ENCODE measurements at places on chromosomes 3 and 15.

- DNase-seq = no peak
These were observed 170.4 kb downstream of the SMAD6 start for GRCh38 chr15:66872405-66872804.

DNA sequence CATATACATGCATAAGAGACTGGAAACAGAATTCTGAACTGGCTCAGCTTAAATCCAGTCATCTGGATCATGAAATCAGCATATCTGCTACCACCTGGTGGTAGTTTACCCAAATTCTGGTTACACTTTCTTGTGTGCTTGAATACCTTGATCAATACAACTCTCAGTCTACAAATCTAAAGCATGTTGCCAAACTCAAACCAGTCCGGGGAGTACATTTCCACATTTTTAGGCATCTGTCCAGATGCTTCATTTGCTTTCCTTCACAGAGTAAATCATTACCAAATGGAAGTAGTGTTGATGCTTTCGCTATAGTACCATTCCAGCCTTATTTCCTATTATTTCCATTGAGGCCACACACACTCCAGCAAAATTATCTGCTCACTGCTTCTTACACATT is 126.4 kb downstream of the P2RY1 start:
- DNase-seq = no peak

DNA sequence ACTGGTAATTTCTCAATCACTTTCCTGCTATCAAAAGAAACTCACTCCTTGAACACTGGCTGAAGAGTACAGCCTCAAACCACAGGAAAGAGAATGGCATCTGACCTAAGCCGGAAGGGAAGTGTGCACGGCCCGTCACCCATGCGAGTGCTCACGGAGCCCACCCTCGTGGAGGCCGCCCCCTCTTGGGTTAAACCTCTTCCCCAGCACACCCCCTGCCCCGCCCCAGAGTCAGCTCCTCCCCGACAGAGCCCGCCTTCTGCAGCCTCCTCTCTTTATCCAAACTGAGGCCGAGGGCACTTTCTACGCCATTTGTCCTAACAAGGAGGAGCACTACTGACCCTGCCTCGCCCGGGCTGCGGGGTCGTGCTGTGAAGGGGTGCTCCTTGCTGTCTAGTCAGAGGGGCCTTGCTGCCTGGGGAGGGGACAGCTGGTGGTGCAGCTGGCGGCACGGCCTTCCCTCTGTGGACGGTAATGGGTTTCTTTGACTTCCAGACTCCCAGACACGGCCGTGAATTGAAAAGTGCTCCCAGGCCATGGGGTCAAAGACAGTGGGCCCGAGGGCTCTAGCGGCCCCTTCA is 137.7 kb downstream of the NSMCE3 start:
- no peak for DNase-seq

- DNase-seq = no peak
These were observed 286.4 kb upstream of the LYSMD4 start for GRCh38 chr15:100019601-100020000.

GRCh38 chr3:189282741-189283140 is 111.0 kb downstream of the TPRG1 start:
- DNase-seq = no peak

- DNase-seq = no peak
These were observed 36.4 kb upstream of the ESYT3 start for GRCh38 chr3:138397983-138398382.

- no peak for DNase-seq
These were observed 122.0 kb downstream of the MECOM start for GRCh38 chr3:169541528-169541927.

GRCh38 chr15:37220949-37221670 is 120.8 kb upstream of the MEIS2 start:
- DNase-seq = no peak

- DNase-seq = no peak
These were observed 495.5 kb upstream of the CFAP20DC start for GRCh38 chr3:59545374-59545773.

DNA sequence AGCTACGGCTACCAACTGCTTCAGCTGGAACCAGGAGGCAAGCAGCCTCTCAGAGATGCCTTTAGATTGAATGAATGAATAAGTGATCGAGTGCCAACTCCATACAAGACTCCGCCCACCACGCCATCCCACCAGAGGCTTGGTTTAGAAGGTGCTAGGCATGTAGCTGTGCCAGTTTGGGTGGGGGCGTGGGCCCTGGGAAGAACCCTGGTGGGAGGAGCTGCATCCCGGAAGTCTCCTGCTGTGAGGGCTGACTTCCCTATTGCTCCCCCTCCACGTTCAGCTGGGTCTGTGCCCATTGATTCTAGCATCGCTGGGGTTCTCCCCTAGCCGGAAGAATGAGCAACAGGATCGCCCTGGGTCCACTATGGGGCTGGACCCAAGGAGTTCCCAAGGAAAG is 20.9 kb downstream of the LINGO1 start:
- no peak for DNase-seq

GRCh38 chr15:45612790-45613415 is 21.9 kb upstream of the SQOR start:
- no peak for DNase-seq

DNA sequence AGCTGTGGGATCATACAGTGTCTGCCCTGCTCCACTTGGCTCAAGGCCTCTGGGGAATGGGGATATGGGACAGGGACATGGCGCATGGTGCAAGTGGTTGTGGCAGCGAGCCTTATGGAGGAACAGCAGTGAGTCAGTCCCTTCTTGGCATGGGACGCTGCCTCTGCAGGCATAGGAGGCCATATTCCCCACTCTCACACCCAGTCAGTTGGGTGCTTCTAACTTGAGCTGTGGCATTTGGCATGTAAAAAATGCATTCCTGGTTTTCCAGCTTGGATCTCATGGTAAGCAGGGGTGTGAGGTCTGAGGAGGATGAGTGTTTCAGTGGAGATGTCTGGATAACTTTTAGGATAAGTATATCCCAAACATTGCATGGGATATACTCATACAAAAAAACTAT is 31.6 kb upstream of the UBE2Q2 start:
- no peak for DNase-seq

DNA sequence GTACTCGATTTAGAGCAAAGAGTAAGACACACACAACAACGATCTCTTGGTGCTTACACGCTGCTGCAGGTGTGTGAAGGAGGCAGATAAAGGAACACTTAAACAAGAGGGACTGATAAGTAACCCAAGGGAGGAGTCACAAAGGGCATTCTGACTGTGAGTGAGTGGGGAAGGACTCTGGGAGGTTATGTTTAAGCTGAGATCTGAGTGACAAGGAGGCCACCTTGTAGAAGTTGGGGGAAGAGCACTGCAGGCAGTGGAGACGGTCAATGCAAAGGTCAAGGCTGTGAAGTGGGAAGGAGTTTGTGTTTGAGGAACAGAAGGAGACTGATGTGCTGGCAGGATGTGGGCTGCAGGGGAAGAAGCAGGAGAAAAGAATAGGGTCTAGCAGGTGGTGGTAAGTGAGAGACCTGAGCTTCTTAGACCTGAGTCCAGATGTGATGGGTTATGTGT is 63.1 kb downstream of the LPP start:
- no peak for DNase-seq

- DNase-seq = no peak
These were observed 12.0 kb downstream of the TEX55 start for GRCh38 chr3:119157971-119158370.

DNA sequence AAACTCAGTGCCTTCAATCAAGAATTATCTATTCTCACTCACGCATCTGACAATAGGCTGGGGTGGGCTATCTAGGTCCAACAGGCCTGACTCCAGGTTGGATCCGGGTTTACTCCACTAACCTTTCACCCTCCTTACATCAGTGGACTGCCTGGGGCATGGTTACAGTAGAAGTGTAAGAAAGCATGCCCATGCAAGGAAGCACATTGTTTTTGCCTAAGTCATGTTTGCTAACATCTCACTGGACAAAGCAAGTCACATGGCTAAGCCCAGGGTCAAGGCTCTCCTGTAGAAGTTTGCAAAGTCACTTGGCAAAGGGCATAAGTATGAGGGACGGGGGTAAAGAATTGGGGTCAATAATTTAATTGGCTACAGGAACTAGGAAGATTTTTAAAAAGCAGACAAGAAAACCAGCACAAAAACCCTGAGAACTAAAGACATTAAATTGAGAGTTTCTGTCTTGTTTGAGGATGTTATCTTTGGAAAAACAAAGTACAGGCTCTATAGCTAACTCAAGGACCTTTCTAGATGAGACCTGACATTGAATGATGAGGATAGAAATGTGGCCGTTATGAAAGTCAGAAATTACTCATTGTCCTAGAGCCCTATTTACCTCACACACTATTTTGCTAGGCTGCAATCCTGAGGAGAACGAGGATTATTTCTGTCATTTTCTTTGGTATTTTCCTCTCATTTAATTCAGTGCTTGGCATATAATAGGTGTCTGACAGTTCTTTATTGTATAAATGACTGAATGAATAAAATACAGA is 214.2 kb downstream of the IL20RB start:
- DNase-seq = no peak

DNA sequence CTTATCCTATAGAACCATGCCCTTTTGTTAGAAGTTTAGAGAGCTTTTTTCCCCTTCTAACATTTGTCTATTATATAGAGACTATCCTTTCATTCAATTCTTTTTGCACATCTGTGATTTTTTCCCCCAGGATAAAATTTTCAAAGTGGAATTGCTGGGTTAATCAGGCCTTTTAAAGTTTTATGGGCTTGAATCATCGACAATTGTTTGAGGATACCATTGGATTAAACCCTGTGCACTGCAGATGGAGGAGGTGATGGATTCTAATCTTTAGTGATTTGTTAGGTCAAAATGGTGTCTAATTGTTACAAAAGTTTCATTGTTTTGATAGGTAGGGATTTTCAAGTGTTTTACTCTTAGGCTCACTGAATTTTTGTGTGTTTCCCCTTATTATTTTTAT is 463.7 kb upstream of the CFAP20DC start:
- DNase-seq = no peak

DNA sequence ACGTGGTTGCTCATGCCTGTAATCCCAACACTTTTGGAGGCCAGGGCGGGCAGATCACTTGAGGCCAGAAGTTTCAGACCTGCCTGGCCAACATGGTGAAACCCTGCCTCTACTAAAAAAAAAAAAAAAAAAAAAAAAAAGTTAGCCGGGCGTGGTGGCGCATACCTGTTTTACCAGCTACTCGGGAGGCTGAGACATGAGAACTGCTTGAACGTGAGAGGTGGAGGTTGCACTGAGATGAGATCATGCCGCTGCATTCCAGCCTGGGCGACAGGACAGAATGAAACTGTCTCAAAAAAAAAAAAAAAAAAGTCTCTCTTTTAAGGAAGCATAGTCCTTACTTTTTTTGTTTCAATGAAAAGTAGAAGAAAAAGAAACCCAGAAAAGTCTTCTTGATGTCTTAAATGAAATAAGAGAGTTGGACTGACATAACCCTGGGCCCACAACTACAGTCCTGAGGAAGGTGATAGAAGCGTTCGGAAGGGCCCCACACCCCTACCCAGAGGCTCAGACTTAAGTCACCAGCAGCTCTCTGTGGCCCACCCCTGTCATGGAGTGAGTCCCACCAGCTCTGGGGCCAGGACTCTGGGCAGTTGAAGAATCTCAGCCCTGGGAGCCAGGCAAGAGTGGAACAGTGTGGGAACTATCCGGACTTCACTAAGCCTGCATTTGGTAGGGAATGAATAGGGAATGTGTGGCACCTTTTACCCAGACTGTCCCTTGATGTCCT is 2.6 kb downstream of the NME9 start:
- no peak for DNase-seq

DNA sequence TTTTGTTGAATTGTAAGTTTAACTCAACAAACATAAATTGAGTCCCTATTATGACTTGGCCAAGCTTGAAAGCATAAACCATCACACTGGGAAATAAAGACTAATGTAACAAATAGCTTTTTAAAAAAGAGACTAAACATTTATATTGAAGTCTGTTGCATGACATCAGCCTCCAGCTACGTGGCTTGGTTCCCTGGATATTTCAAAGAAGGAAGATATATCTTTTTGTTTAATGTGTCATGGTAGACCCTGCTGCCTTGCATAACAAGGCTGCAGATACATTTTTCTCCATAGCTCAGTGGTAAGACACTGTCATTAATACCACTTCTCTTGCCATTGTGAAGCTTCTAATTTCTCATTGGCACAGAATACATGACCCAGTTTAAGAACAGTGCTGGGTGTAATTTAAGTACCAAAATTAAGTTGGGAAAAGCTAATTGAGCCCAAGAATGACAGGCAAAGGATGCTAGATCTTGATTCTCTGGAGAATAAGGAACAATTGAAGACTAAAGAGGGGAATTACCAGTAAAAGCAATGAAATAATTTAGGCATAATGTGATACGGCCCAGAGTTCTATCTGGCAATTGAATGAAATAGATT is 14.0 kb downstream of the RCN2 start:
- DNase-seq = no peak

- no peak for DNase-seq
These were observed 27.2 kb downstream of the SEMA7A start for GRCh38 chr15:74406517-74406916.

- DNase-seq = no peak
These were observed 1072.1 kb downstream of the PLOD2 start for GRCh38 chr3:145088917-145089316.

- no peak for DNase-seq
These were observed 15.6 kb upstream of the DAG1 start for GRCh38 chr3:49454458-49454857.

- no peak for DNase-seq
These were observed 309.4 kb downstream of the ULK4 start for GRCh38 chr3:41652506-41652905.

DNA sequence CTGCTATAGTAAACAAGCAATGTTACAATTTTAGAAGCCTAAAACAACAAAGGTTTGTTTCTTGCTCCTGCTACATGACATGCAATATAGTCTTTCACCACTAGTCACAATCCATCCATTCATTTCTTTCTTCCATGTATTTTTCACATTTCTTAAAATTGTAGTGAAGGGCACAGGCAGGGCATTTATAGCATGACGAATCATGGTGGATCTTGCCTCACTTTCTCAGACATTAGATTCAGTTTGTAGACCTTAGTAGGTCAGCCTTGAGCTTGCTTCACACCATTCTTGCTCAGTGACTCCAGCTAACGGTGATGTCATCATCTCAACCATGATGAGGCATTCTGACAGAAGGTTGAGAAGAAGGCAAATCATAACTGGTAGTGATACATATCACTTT is 546.8 kb downstream of the TBL1XR1 start:
- no peak for DNase-seq

- DNase-seq = no peak
These were observed 69.3 kb upstream of the CBLB start for GRCh38 chr3:105938101-105938500.

DNA sequence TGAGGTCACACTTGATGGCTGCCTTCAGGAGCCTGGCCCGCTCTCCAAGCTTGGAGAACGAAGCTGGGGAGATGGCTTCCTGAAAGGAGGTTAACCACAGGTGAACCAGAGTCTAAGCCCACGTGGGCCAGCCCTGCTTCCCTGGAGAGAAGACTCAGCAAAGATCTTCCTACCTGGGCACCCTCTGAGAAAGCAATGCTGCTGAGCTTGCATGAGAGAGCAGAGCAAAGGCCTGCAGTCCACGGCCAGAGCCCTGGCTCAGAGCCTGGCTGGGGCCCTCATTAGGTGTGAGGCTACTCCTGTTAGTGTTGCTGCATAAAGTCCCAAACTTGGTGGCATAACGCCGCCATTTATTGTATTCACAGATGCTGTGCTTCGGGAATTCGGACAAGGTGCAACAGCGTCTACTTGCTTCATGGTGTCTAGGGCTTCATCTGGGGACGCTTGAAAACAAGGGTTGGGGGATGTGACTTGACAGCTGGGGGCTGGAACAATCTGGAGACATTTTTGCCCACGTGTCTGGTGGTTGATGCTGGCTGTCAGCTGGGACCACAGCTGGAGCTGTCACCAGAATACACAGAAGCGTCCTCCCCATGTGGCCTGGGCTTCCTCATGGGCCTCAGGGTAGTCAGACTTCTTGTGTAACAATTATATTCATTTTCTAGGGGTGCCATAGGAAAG is 87.9 kb upstream of the MEF2A start:
- no peak for DNase-seq

GRCh38 chr15:52717924-52718323 is 38.7 kb upstream of the ATOSA start:
- no peak for DNase-seq
